Posterior vena cava (tissue), 2 donors: ENCODE measurements at places on chromosomes 1 and 21.
A peak's percentile ranks its signal among the peaks of the same experiment; 100 is the strongest.

- DNase-seq, result peak; percentile 78
Observed at GRCh38 chr21:43972850-43973633, 39.1 kb upstream of the TRAPPC10 start.

- DNase-seq, result no peak
Observed at GRCh38 chr1:183869664-183870063, 64.7 kb downstream of the RGL1 start.

DNA sequence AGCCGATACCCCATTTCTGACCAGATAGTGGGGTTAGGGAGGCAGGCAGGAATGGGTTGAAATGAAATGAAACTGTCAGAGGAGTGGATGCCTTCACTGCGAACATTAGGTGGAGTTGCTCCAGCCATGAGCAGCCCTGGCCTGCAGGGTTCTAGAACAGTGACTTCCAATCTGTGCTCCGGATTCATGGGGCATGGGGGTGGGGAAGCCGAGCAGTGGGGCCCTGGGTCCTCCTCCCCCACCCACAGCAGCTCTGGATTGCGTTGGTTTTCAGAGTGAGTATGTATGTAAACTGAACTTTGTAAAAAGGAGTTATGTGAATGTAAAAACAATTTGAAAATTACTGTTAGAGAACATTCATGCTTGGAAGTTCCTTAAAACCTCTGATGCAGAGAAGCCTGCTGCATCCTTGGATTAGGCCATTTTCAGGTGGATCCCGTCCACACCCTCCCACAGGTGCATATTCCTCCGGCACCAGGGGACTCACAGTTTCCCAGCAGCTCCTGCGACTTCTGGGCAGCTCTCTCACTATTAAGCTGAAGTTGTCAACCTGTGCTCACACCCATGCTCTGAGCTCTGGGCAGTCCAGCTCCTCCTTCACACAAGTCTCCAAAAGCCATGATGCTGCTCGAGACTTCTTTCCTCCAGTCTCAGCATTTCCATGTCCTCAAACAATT is 54.4 kb upstream of the EDN2 start:
- peak; percentile 50 for DNase-seq

DNA sequence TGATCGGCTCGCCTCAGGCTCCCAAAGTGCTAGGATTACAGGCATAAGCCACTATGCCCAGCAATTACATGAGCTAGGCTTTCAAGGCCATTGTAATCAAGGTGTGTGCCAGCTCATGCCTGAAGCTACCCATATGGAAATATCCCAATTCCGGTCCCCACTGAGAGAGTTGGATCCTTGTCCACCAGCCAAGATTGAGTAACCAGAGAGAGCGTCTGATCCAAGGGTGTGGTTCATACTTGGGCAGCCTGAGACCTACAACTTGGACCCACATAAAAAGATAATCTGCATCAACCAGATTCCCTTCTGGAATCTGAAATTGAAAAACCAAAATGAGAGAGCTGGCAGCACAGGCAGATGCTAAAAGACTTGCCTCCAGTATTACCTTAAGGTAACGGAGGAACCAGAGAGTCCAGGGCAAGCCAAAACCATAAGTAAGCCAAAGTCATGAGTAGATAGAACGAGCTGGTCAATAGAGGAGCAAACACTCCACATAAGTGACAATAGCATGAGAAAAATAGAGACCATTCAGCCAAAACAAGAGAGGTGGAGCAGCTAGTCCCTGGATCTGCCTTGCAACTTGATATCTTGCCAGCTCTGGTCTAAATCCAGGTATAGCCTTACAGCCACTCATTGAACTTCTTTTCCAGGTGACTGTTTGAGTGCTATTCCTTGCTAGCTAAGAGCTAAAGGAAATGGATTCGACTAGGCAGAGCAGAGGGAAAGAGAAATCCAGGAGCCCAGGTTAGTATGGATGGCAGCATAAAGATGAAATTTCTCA is 63.8 kb upstream of the ATP1A1 start:
- no peak for DNase-seq

DNA sequence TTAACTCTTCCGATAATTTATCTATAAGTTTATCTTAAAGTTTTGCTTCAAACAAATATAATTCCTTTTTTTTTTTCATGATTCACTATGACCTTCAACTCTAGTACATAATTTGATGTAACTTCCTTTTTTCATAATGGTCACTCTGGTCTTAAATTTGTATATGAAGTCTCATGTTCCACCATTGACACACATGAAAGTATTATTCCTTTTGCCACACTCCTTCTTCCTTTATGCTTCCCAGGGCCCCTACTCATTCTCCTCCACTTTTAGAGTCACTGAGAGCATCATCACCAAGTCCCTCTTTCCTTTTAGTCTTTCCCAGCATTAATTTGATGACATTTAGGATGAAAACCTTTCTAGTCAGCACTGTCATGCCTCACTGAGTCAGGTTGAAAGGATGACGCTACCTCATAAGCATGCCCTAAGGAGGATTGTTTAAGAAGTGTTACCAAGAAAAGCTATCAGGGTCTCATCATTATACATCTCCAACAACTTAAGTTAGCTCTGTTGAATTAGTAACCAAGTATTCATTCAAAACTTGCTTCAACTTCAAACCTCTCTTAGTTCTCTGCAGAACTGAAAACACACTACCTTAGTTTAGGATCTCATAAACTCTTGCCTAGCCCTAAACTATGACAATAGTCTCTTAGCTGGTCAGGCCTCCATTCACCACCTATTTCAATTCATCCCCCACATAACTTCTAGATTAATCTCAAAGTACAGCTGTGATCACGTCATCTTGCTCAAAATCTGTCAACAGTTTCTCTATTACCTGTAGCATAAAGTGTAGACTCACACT is 14.5 kb downstream of the AUNIP start:
- DNase-seq, result no peak

DNA sequence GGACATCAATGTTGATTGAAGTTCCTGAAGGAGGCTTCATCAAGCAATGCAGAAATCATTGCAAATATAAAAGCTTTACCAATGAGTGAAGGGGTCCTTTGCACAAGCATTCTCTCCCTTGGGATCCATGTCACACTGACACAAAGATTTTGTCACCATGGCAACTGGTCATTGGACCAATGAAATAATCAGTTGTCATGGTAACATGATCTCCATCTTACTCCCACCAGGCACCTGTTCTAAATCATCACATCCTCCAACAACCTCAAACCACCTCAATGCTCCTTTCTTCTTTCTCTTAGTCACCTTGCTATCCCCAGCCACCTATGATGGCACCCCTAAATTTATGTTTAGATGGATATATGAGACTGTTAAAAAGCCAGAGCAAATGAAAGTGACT is 13.5 kb upstream of the FOXJ3 start:
- DNase-seq, result no peak
